Spleen (tissue), 13 donors: ENCODE measurements at places on chromosomes 2 and 18.

DNA sequence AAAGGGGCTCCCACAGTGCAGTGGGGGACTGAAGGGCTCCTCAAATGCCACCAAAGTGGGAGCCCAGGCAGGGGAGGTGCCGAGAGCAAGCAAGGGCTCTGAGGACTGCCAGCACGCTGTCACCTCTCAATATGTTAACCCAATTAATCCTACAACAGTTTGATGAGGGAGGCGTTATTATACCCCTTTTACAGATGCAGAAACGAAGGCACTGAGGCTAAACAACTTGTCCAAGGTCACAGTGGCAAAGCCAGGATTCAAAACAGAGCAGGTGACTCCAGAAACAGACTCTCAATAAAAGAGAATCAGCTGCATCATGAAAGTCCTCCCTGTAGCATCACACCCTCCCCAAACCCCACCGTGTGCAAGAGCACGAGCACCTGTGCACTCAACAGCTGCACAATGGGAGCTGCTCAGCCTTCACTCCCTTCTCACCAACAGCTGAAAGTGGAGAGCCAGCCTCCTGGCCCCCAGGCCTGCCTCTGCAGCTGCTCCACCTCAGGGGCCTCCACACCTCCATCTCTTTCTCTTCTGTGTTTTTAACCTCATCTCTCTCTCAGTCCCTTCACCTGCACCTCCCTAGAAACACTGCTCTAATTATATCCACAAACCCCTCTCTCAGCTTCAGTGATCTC, 8.1 kb downstream of the NPC1 start:
- DNase-seq: no peak

- DNase-seq: no peak
These were observed 38.2 kb upstream of the VIT start for GRCh38 chr2:36658277-36658748.

GRCh38 chr2:157813467-157813866, 62.7 kb downstream of the ACVR1 start:
- DNase-seq: no peak

GRCh38 chr2:240452462-240453256, 17.2 kb downstream of the GPC1 start:
- DNase-seq: peak; percentile 74

- peak; percentile 65 for DNase-seq
These were observed 2.7 kb downstream of the BIN1 start for GRCh38 chr2:127104166-127104660.

- DNase-seq: no peak
These were observed 55.5 kb downstream of the SEPTIN10 start for GRCh38 chr2:109558076-109558882.

- no peak for DNase-seq
These were observed 93.1 kb downstream of the TNFRSF11A start for GRCh38 chr18:62418258-62418657.

DNA sequence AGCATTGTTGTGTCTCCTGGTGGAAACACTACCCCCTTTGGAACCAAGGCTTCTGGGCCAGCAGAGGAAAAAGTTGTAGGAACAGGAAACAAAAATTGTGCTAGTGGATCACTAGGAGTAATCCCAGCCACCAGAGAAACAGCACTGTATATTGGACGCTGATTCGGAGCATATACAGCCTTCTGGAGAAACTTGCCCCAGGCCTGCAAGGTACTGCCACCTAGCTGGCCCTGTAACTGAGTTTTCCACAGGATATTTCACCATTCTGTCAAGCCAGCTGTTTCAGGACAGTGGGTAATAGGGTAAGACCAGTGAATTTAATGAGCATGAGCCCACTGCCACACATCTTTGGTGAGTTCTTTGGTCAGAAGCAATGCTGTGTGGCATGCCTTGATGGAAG, 25.1 kb upstream of the EMILIN2 start:
- no peak for DNase-seq

- no peak for DNase-seq
These were observed 278.4 kb downstream of the NOL4 start for GRCh38 chr18:33946336-33946735.

DNA sequence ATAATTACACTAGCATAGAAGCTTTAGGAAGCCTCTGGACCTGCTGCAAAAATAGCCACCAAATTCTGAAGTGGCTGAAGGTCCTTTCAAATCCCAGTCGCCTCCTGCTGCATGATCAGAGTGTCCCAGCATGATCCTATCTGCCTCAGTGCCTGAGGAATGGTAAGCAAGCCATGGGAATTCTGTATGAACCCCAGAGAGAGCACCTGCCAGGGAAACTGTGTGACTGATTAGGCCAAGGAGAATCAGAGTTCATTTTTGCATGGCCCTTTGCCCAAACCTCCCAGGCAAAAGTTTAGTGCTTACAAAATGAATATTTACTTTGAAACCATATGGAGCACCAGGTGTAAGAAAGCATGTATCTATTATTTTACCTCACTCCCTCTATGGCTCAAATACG, 221.4 kb downstream of the ARL4C start:
- no peak for DNase-seq

DNA sequence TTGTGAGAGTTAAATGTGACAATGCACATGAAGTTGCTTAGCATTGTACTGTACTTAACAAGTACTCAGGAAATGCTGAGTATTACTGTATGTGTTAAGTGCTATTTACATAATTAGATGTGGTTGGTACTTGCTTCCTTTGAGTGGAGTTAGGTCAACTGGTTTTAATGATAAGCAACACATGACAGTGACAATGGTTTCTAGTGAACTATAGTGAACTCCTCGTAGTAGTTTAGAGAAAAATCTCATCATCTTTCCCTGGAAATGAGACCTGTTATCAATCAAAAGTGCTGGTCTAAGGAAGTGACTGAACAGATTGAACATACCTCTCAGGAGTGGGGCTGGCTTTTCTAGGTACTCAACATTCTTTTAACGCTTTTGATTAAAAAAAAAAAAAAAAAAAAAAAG, 29.2 kb upstream of the ZDBF2 start:
- DNase-seq: no peak

GRCh38 chr2:108988796-108989713, at the start of gene EDAR:
TSS of gene EDAR (minus strand) at chr2:108989220. CDS start at chr2:108931014, 58,206 bp downstream.
- no peak for DNase-seq

GRCh38 chr18:75135158-75135725, 73.7 kb downstream of the PTGR3 start:
- DNase-seq: peak; percentile 49

- no peak for DNase-seq
These were observed 44.2 kb downstream of the MRPS9 start for GRCh38 chr2:105082107-105082506.

DNA sequence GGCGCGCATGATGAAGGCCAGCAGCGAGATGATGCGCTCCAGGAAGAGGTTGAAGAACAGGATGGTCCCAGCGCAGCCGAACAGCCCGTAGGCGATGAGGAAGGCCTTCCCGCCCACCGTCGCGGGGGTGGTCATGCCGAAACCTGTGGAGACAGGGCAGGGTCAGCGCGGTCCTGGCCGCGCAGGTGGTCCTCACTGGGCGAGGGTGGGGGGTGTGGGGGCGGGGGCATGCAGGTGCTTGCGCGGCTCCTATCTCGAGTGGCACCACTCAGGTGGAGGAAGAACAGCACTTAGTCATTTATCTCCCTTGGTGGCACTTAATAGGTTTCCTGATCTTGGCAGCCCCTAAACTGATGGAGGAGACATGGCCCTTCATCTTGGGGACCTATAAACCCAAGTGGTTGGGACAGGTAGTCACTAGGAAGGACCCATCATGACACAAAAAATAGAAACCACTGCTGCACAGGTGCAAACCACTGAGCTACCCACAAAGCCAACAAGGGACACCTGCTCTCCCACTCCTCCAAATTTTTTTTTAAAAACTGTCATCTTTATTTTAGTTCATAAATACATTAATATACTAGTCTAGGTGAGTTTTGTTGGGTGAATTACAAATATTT, 118.8 kb downstream of the MSH2 start:
- DNase-seq: no peak

DNA sequence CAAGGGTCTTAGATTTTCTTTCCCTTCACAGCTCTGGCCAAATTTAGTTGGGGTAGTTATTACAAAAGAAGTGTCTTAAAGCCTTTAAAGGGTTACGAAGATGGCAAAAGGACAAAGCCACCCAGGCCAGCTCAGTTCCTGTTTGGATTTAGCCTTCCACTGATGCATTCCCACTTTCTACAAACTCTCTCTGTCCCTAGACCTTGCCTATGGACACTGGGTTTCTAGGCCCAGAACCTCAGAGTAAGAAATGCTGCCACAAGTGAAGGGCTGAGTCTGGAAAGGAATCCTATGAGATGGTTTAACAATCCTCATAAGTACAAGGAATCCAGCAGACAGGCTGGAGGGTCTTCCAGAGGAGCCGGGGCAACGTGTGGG, 13.4 kb downstream of the NFE2L2 start:
- no peak for DNase-seq

GRCh38 chr18:27223526-27224291, 38.6 kb upstream of the CHST9 start:
- DNase-seq: no peak

DNA sequence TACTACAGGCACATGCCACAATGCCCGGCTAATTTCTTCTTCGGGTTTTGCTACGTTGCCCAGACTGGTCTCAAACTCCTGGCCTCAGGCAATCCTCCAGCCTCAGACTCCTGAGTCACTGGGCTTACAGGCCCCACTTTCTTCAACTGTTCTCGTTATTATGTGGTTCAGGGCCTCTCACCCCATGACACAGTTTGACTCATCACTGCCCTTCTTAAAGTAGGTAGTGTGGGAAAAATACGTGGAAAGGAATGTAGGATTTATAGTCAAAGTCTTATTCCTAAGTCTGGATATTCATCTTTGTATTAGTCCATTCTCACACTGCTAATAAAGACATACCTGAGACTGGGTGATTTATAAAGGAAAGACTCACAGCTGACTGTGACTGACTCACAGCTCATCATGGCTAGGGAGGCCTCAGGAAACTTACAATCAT, 19.4 kb downstream of the CENPA start:
- no peak for DNase-seq

DNA sequence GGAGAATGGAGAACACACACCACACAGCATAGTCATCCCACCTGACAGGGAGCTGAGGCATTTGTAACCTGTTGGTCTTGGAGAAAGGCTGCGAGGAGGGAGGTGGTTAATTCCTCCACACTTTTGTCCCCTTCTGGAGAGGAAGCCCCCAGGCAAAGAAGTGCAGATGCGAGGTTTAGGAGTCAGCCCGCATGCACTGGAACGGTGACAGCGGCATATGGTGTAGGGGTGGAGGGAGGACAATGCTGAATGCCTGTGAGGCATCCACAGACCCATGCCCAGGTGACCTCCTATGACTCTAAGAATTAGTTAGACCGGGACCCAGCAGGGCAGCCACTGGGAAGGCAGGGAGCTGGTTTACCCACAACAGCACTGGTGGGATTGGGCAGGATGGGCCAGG, 12.2 kb downstream of the SPATA3 start:
- no peak for DNase-seq

DNA sequence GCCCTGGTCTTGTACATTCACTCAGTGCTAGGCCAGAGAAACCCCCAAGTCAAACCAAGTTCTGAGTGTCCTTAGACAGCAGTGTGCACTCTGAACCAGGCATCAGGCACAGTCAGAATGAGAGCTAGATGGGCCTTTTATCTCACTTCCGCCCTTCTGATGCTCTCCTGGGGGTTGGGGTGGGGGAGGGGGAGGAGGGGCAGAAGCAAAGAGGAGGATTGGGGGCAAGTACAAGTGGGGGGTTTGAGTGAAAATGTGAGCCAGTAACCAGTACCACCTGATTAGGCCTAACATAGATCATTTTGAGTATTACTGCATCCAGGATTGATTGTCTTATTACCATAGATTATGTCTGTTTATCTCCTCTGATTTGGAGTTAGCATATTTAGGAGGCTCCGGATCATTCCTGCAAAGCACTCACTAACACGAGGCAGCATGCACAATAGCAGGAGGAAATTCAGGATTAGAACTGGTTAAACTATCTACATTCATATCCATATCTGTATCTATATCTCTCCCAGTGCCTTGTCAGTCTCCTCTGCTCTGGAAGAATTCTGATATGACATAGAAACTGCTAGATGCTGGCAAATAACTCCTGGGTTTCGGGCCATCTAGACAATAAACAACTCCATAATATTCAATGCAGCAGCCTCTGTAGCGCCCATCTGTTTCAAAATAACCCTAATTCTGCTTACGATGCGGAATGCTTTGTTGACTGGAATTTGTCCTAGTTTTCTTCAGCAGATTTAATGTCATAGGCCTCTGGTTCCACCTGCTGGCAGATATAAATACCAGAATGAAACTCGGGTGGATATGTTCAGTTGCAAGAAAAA, 149.1 kb downstream of the RHBDD1 start:
- no peak for DNase-seq

DNA sequence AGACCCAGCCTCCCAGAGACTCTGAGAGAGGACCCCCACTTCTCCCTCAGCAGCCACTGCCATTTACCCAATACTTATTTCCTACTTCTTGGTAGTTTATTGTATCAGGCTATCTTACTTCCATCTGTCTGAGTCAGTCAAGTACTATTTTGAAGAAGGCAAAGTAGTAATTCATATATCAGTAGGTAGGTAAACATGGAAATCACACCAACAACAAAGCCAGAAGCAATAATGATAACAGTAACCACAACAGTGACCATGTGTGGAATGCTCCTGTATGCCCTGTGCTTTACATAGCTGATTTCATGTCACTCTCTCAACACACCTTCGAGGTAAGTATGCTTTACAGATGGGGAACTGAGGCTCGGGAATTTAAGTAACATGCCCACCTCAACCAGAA, 173.0 kb downstream of the BCL11A start:
- DNase-seq: no peak

DNA sequence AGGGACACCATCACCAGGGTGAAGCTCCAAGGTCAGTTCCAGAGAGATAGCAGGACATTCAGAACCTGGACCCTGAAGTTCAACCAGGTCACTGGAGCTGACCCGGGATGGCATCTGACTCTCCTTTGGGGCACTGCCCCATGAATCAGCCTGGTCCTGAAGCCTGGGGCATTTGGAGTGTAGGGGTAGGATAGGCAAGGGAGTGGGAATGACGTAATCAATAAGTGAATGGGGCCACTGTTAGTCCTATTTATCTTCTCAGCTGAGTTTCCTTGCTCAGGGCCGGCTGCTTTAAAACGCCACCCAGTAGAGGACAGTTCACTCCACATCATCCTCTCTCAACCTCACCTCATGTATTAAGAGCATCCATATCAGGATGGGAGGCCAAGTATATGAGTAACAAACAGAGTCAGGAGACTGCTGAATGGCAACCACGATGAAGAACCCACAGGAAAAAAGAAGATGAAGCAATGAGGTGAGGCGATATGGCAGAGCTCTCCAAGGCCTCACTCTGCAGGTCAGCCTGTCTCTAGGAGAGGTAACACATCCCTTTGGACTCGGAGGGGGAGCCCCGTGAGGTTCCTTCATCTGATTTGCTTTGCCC, 1.8 kb upstream of the RFX8 start:
- no peak for DNase-seq

- no peak for DNase-seq
These were observed 156.4 kb downstream of the PPP1R1C start for GRCh38 chr2:182142062-182142461.
